Stimulated activated CD8-positive, alpha-beta memory T cell treated with anti-CD3 and anti-CD28 coated beads, Interleukin-4, amount 100 ng/mL, for 1 hour (primary cell): ENCODE measurements at places on chromosomes 4 and X.

- DNase-seq, result no peak
Measured at GRCh38 chrX:125420809-125421208, 101.1 kb downstream of the TEX13C start.

DNA sequence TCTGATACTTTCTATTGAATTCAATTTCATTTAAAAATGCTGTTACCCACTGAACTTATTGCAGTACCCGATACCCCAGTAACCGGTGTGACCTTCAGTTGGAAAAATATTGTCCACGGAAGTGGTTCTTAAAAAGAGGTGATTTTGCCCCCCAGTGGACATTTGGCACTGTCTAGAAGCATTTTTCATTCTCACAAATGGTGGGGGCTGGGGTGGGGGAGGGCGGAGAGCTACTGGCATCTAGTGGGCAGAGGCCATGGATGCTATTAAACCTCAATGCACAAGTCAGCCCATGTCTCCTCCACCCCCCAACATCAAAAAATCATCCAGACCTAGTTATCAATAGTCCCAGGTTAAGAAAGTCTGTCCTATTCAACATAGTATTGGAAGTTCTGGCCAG lies 19.6 kb upstream of the CHM start:
- no peak for DNase-seq

- no peak for DNase-seq
Measured at GRCh38 chr4:170089274-170089667, 485 bp downstream of the AADAT start.

- DNase-seq, result no peak
Measured at GRCh38 chrX:13013363-13014110, 30.9 kb downstream of the FAM9C start.

GRCh38 chrX:15298780-15299179 lies 16.7 kb downstream of the ASB11 start:
- no peak for DNase-seq

GRCh38 chr4:140085062-140085622 lies 68.8 kb downstream of the MAML3 start:
- DNase-seq, result no peak

DNA sequence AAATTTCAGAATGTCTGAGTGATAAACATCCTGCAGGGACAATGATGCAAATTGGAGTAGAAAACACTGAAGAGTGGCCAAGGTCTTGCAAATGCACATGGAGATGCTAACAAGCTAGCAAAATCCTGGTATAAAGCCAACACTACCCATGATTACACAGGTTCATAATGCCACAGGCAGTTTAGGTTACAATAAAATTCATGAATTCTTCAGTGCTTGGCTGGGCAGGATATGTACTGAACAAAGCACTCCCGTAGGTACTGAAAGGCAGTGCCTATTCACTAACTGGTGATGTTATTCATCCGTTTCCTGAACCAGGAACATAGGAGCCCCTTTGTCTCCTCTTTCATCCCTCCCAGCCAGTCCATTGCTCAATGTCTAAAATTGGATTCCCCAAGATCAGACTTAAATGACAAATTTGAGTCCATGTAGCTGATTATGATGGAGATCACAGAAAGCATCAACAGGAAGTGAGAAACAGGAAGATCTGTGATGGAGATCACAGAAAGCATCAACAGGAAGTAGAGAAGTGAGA lies 244.5 kb downstream of the DMD start:
- no peak for DNase-seq

DNA sequence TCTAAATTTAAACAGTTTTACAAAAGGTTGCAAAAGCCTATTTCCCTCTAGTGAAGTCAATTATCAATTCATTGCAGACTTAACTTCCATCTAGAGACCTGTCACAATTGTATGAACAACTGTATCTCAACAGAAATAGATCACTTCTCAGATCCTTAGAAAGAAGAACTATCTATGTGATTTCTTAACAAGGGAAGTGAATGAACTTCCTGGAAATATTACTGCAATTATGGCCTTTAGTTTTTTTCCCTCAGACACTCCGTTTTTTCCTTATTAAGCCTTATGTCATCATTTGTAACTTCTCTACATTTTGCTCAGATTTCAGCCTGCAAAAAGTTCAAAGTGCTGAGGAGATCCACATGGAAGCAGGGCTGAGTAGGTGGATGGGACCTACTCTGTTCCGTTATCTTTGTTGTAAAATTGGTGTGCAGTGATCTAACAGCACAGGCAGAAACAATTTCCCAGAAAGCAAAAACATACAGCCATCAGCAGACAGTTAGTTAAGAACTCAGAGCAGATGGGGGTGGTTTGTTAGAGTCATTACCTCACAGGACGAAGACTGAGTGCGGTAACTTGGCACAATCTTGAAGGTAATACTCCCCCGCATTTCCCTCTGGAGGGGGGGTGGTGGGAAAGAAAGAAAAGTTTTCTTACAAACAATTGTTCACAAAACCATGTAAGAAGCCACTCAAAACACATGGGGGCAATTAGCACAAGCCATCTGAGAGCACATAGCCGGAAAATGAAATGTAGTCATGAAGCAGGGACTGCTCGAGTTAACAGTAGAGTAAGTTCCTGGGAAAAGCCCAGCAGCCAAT lies 112.3 kb downstream of the NYX start:
- DNase-seq, result no peak

DNA sequence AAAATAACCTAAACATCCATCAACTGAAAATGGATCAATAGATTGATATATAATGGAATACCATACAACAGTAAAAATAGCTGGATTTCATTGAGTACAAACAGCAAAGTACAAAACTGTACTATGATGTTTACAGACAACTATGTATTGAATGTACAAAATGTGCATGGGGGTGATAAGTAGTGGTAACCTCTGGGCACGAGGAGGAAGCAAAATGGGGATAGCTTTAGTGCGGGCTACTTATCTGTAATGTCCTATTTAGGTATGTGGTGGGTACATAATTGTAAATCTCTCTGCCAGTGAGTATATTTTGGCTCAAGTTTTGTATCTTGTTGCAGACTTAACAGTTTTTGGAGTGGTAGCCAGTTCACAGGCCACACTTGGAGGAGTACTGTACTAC lies 123.6 kb downstream of the STAG2 start:
- no peak for DNase-seq

DNA sequence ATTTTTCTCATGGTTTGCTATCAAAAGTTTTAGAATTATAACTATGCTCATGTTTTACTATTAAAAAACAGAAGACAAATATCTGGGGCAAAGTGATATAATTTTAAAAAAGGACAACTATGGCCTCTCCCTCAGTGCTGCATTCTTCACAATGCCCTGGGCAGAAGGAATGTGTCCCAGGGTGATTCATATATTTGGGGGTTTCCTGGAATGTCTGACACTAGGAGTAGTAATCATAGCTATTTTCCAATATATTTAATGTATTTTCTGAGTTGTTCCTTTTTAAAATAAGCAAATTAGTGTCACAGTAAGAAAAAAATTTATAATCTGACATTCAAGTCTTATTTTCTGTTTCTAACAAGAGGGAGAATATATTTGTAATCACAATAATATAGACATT lies 281.7 kb downstream of the UNC5C start:
- no peak for DNase-seq

DNA sequence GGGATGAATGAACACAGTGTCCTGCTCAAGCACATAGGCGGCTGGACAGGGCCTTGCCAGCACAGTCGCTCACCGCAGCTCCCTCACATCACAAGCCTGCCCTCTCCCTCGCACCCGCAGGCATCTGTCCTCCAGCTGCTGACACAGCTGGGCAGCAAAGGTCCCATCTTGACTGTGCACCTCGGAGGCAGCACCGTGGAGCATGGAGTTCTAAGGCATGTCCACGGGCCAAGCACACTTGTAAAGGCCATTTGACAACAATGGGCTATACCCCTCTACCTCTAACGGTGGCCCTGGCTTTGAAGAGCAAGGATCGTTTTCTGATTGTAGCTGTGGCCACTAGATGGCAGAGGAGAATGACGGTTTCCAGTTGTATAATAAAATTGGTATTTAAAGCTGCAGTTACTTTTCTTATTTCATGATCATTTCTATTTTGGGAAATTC lies 53.8 kb downstream of the APLN start:
- DNase-seq, result no peak
